ENCODE measurements at places on chromosomes 1 and 21.

GRCh38 chr1:56432166-56432971 lies 147.0 kb downstream of the PLPP3 start:
- no peak for DNase-seq

DNA sequence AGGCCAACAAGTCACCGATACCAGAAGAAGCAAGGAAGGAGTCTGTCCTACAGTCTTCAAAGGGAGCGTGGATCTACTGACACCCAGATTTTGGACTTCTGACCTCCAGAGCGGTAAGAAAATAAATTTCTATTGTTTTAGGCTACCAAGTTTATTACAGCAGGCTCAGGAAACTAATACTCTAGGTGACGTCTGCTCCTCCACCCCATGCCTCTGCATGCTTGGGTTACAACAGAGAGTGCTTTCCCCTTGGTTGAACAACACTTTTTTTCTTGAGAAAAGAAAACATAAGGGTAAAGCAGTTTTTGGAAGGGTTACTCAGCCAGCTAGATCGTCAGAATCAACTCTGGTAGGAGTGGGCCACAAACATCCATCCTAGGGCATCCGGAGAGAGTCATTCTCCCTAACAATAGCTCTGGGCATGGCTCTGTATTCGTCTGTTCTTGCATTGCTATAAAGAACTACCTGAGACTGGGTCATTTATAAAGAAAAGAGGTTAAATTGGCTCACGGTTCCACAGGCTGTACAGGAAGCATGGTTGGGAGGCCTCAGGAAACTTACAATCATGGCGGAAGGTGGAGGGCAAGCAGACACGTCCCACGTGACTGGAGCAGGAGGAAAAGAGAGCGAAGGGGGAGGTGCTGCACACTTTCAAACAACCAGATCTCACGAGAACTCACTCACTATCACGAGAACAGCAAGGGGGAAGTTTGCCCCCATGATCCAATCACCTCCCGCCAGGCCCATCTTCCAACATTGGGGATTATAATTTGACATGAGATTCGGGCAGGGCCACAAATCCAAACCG lies 22.2 kb upstream of the DNAJC11 start:
- DNase-seq, result no peak

DNA sequence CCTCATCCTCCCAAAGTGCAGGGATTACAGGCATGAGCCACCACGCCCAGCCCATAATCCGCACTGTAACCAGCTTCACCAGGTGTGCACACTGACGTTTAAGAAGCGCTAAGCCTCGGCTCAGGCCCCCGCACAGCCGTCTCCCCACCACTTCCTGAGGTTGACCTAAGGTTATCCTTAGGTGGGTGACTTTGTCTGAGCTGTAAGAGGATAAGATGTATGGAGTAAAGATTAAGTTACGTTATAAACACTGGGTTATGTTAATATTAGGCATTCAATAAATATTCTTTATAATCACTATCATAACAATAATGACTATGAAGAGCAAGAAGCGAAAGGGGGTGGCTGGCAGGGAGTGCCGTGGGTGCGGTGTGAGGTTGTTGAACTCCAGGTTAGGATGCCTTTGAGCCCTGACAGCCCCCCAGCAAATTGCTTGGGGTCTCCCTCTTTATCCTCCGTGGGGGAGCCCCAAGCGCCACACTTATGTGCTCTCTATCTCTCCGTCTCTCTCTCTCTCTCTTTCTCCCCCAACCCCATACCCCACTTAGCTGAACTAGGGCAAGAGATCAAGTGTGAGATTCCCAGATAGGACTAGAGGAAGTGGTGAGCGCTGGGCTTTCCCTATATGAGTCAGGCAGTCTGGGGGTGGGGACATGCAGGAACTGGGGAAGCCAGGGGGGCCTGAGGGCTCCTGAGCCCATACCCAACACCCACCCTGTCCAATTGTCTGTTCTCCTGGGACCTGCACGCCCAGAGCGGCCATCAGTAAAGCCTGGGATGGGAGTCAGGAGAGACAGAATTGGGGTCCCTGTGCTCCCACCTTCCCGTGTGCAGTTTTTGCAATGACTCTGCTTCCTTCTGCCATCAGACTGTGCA lies 7.6 kb downstream of the EFHD2 start:
- DNase-seq, result no peak

DNA sequence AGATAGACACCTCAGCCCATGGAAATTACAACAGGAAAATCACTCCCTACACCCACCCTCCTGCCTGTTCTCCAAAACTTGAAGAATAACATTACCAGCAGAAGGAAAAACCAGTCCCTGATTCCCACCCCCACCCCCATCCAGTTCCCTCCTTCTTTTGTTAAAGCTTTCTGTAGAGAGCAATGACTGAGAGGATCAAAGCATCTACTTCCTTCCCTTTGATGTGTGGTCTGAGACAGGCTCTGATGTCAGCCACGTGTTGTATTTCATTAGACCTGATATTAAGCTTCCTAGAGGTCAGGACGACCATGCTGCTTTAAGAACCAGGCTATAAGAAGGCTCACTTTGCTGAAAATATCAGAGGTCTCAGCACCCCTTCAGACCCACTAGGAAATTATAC lies 73.9 kb upstream of the HAO2 start:
- DNase-seq, result no peak

DNA sequence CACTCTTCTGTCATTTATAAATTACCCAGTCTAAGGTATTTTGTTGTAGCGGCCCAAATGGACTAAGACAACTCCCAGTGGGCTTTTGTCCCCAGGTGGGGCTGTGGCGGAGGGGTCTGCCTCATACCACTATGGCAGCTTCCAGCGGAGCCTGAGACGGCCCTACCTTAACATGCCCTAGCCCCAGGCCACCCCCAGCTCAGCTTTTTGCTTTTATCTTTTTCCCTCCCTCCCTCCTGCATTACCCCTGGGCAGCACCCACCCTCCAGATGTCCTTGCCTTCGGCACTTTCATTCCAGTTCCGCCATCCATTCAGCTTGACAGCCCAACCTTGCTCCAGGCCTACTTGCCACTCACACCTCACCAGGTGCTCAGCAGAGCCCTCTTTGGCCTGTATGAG lies 307.3 kb downstream of the PTPRU start:
- no peak for DNase-seq

GRCh38 chr1:152013664-152014237 lies 20.1 kb upstream of the S100A10 start:
- no peak for DNase-seq

DNA sequence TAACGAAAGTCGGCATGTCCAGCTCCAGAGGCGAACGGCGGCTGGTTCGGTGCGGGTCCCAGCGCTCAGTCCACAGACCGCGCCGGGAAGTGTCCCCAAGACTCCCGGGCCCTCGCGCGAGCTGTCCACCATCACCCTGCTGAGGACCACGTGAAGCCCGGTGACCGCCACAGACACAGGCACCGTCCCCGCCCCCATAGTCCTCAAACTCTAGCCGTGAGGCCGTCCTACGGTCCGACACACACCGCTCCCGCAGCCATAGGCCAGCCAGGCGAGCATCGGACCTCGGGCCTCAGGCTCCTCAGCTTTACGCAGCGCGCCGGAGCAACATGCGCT lies 535 bp downstream of the SETD4 start:
- DNase-seq, result no peak

- DNase-seq, result no peak
Observed at GRCh38 chr1:100580446-100580845, 42.5 kb downstream of the GPR88 start.

DNA sequence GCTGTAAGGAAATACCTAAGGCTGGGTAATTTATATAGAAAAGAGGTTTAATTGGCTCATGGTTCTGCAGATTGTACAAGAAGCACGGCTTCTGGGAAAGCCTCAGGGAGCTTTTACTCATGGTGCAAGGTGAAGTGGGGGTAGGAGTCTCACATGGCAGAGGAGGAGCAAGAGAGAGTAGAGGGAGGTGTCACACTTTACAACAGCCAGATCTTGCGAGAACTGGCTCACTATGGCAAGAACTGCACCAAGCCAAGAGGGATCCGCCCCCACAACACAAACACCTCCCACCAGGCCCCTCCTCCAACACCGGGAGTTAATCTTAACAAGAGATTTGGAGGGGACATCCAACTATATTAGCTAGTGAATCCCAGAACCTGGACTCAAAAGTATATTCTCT lies 135.4 kb upstream of the SOD1 start:
- no peak for DNase-seq

- no peak for DNase-seq
Observed at GRCh38 chr1:87330885-87331364, 2.2 kb downstream of the LMO4 start.

DNA sequence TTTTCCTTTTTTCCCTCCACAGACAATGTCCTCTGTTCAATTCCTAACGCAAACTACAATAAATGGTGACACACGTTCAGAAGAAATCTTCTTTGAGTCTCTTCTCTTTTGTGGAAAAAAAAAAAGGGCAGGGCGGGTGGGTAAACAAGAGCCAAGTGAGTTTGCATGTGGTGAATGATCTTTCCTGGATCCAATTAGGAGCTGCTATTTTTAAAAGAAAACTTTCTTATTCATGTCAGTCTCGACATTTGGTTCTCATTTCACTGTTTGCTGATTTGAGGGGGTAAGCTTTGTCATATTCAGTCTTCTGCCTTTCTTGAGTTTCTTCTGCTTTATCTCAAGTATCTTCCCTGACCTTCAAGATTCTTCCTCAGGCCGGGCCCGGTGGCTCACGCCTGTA lies 29.2 kb upstream of the KIF1B start:
- no peak for DNase-seq

GRCh38 chr1:24321126-24321525 lies 2.0 kb downstream of the GRHL3 start:
- DNase-seq, result no peak
